HL-60 (cell line): ENCODE measurements at places on chromosomes 3 and 15.

DNA sequence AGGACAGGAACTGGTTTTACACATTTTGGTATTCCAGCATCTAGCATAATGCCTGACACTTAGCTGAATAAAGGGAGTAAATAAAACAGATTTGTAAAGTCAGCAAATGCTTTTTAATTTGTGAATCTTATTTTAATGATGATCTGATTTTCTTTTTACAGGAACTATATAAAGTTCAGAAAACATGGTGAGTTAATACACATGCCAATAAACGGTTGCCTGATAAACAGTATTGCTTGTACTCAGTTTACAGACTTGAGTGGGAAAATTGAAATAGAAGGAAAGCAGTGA is 1.4 kb downstream of the PSMA4 start:
- no peak for DNase-seq

GRCh38 chr3:120393761-120394160 is 44.6 kb upstream of the LRRC58 start:
- DNase-seq: no peak

- no peak for DNase-seq
Observed at GRCh38 chr15:80445300-80446041, 41.3 kb downstream of the ARNT2 start.

DNA sequence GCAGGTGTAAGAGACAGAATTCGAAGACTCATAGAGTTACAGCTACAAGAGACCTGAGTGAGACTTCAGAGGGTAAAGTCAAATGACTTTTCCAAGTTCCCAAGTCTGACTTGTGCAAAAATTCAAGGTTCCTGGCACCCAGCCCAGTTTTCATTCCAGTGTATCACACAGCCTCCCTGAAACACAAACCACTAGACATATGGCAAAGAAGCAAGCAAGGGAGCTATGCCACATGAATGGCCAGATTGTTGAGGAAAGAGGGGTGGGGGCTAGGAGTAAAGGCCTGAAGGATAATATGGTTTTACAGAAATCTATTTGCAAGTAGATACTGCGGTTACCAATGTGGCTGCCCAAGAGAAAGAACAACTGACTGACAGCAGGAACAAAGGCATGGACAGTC is 301.2 kb downstream of the MECOM start:
- DNase-seq: no peak

DNA sequence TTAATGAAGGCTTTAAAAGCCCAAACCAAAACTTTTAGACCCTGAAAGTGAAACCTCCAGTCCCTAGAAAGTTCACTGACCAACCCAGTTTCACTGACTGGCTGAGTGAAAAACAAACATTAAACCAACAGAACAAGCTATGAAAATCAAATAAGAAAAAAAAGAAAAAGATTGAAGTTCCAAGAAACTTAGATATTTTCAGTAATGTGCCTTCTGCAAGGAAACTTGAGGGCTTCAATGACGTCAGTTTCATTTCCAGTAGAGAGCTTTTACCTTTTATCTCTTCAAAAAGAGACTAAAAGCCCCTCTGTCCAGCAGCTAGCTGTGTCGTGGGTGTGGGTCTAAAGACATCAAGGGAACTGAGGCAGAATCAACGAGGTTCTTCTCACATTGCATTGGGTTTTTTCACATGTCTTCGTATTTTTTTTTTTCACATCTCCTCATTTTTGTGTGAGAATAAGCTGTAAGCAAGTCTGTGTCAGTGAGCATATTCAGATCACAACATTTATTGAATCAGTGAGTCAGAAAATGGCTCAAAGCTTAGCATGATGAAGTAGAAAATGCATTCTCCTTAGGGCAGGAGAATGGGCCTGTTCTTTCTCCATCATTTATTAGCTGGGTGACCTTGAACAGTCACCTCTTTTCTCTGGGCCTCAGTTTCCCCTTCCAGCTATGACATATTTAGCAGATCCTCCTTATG is 54.8 kb upstream of the BCL6 start:
- DNase-seq: no peak

GRCh38 chr15:83569341-83569740 is 84.6 kb upstream of the ADAMTSL3 start:
- no peak for DNase-seq

DNA sequence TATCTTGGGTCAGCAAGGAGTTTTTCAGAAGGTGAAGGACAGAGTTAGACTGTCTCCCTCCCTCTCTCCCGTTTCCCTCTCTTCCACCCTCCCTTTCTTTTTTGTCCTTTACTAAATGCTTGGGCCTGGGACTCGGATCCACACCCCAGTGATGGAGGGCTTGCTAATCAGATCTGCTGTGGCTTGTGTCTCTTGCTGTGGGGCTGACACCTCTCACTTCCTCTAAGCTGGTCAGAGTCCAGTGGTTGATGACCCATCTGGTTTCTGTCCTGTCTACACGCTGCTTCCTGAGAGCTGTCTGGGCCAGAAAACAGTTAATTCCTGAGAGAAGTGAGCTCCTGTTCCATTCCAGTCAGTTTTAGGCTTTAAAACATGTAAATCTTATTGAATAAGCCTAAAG is 849 bp downstream of the TRAK1 start:
- no peak for DNase-seq

DNA sequence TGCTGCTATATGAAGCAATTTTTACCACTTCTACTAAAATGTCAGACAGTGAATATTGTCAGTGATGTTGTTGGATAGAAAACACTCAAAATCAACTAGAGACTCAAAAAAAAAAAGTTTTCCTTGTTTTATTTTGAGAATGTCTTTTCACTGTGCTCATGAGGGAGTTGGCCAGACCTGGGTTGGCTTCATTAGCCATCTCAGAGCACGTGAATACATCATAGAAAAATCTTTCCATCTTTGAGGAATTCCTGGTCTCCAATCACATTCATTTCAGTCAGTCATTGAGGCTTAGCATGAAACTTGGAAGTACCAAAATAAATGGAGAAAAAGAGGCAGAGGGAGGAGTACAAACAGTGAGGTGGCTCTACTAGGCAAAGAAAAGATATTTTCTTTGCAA is 57.6 kb upstream of the CMSS1 start:
- DNase-seq: no peak

DNA sequence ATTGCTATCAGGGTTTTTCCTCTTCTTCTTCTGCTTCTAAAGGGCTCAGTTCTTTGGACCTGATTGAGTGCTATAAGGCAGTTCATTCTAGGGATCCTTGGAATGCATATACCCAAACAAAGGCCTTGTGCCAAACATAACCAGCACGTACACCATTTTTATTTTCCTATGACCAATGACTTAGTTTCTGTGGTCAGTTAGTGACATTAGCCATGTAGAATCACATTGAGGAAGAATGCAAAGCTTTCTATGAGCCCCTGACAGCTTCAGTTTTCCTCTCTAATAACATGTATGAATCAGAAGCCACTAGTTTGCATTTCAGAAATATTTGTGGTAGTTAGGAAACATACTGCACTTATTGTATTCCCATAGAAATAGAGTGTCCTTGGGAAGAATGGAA is 240.0 kb downstream of the THRB start:
- no peak for DNase-seq

DNA sequence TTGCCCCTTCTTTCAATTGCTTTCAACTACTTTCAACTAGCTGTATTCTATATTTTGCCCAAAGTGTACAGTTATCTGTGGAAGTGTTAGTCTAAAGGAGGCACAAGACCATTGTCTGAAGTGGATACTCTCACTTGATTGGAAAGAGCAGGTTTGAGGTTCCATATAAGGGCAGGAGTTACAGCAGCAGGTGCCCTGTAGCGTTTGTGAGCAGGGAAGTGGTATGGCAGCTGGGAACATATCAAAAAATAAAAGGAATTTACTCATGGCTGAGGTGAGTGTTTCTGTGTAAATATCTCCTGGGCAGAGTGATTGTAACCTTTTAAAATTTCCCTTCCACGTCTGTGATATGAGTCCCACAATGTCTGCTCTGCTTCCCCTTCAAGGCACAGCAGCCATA is 38.5 kb upstream of the DNAJC13 start:
- no peak for DNase-seq

GRCh38 chr15:22839046-22839695 is 705 bp downstream of the NIPA2 start:
- DNase-seq: no peak

DNA sequence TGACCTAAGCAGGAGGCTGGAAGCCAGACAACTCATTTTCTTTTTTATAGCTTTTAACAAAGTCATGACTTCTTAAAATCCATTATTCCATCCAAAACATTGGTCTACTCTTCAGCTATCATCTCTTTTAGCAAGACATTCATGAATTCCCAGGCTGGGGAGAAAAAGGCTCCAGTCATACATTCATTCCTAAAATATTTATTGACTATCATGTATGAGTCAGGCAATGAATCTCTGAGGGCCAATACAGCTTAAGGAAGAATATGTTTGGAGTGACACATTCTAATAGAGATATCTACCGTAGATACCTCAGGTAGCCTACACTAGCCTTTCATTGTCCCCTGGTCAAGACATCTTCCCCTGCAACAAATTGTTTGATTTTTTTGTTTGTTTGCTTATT is 196.4 kb upstream of the NANOGP8 start:
- no peak for DNase-seq

DNA sequence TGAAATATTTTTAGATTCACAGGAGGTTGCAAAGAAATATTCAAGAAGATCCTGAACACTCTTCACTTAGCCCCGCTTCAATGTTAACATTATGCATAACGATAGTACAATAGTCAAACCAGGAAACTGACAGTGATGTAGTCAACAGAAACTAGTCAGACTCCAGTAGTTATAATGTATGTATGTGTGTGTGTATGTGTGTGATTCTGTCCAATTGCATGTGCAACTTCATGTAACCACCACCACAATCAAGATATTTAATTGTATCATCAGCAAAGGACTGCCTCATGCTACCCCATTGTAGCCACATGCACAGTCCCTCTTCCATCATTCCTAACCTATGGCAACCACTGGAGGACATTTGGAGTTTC is 77.9 kb downstream of the APBA2 start:
- DNase-seq: no peak

- no peak for DNase-seq
Observed at GRCh38 chr3:127458696-127459604, 131.6 kb downstream of the TPRA1 start.

- no peak for DNase-seq
Observed at GRCh38 chr3:61414456-61414855, 146.9 kb upstream of the PTPRG start.

DNA sequence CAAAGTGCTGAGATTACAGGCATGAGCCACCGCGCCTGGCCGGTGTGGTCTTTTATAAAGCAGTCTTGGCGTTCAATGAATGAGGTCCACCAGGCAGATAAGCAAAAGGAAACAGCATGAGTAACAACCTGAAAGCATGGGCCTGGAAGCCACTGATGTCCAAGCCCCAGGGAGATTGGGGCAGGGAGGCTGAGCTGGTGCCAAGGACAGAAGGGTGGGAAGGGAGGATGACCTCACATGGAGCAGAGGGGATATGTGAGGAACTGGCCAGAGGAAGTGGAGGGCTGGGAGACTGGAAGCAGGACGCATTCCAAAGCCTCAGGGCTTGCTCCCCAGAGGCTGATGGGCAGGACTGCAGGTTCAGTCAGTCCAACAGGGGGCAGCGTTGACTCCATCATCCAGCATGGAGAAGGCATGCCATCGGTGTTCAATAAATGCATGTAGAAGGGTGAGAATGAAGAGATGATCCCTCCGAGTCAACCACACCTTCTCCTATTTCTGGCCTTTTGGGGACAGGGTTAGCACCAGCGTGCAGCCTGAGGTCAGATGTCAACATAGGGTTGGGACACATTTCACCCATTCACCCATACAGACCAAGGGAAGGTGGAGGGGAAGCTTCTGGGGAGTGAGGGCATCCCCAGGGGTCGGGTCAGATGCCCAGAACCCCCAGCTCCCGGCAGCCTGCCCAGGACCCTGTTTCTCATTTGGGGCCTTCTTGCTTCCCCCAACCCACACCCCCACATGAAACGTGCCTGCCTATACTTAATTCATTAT is 14.8 kb downstream of the MYL3 start:
- no peak for DNase-seq

- no peak for DNase-seq
Observed at GRCh38 chr3:22971497-22971896, 231.6 kb upstream of the UBE2E2 start.

- peak; percentile 73 for DNase-seq
Observed at GRCh38 chr3:50347187-50347813, 1.8 kb upstream of the ZMYND10 start.

DNA sequence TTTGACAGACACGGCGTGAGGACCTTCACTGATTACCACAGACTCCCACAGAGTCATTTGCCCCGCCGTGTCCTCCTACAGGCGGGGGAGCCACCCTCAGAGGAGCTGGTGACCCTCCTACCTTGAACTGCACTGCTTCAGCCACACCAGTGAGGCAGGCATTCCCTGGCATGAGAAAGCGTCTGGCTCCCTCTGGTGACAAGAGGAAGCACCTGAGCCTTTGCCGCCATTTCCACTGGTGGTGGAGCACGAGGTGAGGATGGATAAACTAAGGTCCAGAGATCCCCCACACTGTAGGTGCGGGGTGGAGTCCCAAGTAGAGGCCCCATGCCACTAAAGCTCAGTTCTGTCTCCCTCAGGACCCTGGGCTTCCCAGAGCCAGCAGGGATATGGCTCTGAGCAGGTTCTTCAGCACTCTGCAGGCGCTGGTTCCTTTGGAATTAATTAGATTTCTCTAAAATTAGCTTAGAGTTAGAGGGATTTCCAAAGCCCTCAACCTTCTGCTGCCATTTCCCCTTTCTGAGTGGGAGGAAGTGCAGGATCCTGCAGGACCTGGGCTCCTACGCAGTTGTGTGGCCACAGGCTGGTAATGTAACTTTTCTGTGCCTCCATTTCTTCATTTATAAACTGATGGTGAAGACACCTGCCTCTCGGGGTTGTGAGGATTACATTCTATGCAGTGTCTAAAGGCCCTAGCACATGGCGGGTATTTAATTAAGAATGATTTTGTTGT is 224.0 kb downstream of the SLCO3A1 start:
- DNase-seq: peak; percentile 78

- DNase-seq: no peak
Observed at GRCh38 chr3:39148435-39149058, 4.8 kb downstream of the CSRNP1 start.

DNA sequence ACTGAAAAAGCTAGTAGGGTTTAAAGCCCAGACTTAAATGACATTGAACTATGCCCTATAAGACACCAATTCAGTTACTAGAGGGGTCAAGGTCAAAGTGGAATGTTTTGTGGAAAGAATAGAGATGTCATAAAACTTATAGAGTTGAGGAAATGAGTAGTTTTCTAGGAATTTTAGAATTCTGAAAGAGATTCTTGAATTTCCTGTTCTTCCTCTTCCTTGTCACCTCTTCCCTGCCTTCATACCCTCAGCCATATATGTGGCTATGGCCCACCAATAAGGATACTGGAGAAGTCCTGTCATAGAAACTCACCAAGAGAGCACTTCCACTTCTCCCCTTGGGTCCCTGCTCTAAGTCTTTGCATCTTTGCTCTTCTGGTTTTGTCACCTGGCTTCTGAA is 104.9 kb upstream of the TGFBR2 start:
- no peak for DNase-seq

DNA sequence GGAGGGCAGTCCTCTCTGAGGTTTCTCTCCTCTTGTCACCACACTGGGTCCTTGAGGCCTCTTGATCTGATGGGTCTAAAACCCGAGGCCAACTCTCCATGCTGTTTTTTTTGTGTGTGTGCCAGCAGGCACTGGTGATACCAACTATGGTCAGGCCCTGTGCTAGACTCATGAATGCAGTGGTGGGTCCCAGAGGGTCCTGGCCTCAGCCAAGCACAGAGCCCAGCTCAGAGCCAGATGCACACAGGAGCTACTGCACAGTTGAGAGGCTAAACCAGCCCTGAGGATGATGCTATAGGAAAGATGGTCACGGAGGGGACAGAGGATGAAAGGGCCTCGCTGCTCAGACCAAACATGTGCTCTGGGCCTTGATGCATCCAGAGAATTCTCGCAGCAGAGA is 33.5 kb downstream of the RAB6B start:
- DNase-seq: no peak
